Activated CD4-positive, alpha-beta T cell treated with anti-CD3 and anti-CD28 coated beads for 48 hours (primary cell): ENCODE measurements at places on chromosomes 2 and 18.

- DNase-seq = peak; percentile 55
Observed at GRCh38 chr18:35949903-35950627, 22.4 kb upstream of the RMP24 start.

- no peak for DNase-seq
Observed at GRCh38 chr18:59951591-59951990, 51.8 kb downstream of the PMAIP1 start.

DNA sequence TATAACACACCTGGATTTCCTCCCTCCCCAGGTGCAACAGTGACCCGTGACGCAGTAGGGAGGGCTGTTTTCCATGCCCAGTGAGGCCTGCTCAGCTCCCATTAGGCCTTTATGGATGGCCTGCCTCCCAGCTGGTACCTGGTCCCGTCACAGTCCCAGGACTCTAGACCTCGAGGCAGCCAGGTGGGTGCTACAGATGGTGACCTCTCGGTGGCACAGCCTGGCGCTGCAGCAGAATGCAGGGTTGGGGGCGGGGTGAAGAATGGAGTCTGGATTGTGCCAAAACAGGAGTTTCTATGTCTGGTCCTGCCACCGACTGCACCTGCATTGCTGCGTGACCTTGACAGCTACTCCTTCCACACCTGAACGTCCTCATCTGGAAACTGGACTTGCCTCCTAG lies 18.0 kb upstream of the YWHAQ start:
- DNase-seq = no peak

GRCh38 chr2:160063271-160063670 lies 856 bp upstream of the PLA2R1 start:
- no peak for DNase-seq

DNA sequence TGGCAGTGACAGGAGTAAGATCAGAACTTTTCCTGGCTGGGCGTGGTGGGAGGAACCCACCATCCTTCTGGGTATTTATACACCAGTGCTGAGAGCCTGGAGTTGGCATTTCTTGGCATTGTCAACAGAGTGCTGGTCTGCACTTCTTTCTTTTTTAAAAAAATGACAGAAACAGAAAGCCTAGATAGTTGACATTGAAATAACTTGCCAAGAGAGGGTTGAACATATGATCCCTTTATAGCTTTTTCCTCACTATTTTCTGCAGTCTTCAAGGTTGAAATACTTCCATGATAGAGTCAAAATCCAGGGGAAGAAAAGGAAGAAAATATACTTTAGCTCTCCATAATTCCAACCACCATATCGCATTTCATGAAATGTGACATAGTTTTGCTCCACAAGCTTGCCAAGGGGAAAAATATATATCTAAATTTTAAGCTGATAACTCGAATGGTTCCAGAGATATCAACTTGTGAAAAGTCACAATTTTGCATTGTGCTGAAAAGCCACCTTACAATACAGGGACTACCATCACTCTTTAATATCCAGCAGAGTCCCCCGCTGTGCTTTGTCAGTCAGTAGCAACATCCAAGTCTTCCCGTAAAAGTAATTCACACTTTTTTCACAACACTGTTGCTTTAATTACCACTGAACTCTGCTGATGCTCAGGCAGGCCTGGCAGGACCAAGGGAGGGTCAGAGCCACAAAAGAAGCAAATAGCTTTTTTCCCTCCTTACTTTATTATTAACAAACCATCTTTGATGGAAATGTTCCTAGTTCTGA lies 764.9 kb upstream of the FANCL start:
- no peak for DNase-seq

- peak; percentile 84 for DNase-seq
Observed at GRCh38 chr2:232611559-232612218, 21.7 kb upstream of the EFHD1 start.

- no peak for DNase-seq
Observed at GRCh38 chr18:50111398-50111797, 83.5 kb downstream of the MYO5B start.

DNA sequence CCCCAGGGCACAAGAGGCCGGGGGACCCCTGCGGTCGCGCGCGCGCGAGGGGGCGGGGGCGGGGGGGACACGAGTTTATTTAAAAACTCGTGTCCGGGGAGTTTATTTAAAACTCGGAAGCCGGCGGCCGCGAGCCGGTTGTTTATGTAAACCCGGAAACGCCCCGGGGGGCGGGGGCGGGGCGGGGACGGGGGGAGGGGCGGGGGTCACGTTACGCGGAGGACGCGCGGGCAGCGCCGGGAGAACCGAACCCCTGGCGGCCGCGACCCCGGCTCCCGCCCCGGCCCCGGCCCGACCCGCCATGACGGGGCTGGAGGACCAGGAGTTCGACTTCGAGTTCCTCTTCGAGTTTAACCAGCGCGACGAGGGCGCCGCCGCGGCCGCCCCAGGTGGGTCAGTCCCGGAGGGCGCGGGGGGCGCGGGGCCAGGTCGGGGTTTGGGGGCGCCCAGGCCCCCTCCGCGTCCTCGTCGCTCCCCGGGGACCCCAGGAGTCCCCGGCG lies 4.4 kb downstream of the NFATC1 start:
- peak; percentile 81 for DNase-seq

- DNase-seq = no peak
Observed at GRCh38 chr2:47069628-47070154, 85.4 kb downstream of the STPG4 start.

DNA sequence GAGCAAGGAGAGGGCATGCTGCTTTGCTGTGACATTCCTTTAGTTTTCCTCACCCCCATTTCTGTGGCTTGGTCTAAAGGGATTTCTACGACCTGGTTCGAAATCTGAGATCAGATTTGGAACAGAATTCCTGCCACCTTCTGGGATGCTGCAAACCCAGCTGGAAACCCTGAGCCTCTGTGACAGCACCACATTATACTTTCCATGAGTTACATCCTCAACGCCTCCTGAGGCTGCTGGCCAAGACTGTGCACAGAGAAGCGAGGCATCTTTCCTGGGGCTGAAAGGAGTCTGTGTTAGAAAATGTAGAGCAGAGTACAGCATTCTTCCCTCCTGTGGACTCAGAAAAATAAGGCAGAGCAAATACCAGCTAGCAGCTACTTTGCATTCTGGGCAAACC lies 138.1 kb upstream of the CHAC2 start:
- DNase-seq = no peak

DNA sequence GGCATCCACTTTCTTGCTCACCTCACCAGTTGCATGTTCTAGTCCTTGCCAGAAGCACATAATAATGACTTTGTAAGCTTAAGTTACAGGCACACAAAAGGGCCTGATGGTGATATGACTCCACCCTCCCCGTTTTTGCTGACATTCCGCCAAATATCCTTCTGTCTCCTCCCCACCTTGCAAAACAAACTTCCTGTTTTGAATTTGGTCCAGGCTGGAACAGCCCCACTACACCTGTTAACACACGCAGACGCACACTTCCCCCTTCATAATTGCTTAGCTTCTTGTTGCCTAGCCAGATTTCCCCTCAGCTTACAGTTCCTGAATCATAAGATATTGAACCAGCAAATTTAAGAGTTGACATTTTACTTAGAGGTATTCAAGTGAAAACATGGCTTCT lies at the start of gene MGAT5:
Gene MGAT5, plus strand, starts transcription at position 269 of the 400 bp plus-strand sequence. CDS start 332 bp downstream, outside the sequence.
- DNase-seq = no peak
